ENCODE measurements at places on chromosomes 16 and 17.
A peak's percentile ranks its signal among the peaks of the same experiment; 100 is the strongest.

GRCh38 chr17:6380915-6381438 lies 53.9 kb downstream of the AIPL1 start:
- no peak for DNase-seq

- no peak for DNase-seq
Observed at GRCh38 chr17:19539841-19540311, 6.2 kb downstream of the SLC47A1 start.

DNA sequence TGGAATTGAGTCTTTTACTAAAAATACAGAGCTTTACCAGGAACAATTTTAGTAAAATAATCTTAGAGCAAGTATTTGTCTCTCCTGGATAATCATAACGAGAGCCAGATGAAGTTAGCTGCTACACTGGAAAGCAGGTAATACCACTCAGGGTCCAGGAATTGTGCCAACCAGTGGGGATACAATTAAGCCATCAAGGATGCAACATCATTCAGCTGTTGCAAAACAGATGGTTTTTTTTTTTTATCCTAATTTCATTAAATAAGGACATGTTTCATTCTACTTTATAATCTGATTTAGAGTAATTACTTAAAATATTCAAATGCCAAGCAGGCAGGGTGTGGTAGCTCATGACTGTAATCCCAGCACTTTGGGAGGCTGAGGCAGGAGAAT lies 10.2 kb downstream of the MMD start:
- no peak for DNase-seq

DNA sequence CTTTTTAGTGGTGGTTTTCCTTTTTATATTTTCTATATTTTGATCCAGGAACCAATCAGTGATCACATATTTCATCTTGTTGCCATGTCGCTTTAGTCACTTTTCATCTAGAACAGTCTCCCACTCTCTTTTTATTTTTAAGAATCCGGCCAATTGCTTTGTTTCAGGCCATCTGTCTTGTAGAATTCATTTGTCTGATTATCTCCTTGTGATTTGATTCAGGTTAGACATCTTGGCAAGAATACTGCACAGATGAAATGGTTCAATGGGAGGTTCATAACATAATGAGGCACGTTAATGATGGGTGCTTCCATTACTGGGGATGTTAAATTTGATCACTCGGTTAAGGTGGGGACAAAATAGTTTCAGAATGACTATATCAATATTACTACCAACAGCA lies 49.1 kb downstream of the NUP88 start:
- no peak for DNase-seq

DNA sequence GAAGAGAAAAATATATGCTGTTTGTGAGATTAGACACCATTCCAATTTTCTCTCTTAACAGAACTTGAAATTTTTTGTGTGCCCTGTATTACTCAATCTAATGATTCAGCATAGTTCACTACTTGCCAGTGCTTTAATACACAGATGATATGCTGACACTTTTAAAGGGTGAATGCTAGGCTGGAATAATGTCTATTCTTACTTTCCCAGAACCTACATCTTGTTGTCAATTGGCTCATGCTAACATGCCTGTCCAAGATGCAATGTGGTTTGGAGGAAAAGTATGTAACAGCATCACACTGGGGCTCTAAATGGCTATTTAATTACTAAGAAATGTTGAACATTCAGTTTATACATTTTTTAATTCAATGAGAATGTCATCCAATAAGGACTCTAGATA lies 7.6 kb upstream of the MAP2K6 start:
- DNase-seq, result no peak

DNA sequence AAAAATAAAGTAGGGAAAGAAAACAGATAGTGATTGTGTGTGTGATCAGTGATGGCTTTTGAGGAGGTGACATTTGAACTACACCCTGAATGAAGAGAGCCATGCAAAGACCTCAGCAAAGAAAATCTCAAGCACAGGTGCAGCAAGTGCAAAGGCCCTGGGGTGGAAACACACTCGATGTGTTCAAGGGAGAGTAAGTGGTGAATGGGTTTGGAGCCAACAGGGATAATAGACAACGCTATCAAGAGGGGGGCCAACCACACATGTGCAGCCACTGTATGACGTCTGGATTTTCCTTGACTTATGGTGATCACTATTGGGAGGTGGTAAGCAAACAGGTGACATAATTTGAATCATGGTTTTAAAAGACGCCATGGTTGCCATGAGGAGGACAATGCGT lies 564.2 kb downstream of the WWOX start:
- DNase-seq, result no peak

DNA sequence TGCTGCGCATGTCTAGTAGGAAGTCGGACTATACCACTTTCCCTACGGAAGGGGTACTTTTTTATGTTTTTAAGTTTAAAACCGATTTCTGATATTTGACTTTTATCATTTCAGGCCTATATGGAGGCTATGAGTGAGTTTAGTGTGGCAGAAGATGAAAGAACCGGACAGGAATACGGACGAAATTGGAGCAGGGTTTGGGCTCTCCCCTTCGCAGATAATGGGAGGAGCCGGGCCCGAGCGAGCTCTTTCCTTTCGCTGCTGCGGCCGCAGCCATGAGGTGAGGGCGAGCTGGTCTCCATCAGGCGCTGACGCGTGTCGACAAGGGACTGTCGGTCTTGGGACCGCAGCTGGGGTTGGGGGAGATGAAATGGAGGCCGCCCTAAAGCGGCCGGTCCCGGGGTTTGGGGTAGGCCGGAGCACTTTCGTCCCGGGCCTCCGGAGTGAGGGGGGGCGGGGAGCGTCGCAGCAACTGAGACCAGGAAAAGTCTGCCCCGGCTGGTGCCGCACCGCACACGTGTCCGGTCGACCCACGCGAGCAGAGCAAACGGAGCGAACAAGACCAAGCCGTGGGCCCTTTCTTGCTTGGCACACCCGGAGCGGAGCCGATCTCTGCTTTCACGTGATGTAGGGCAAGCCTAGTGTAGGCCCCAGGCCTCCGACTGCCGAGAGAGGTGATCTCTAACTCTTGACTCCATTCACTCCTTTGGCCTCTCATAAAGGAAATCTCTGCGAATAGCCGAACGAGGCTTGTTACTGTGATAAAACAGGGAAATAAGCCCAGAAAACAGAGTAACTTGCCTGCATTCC lies at the start of gene RPL19:
TSS of gene RPL19 (plus strand) at position 214 of the 810 bp plus-strand sequence. CDS start at position 276, 62 bp downstream.
- DNase-seq, result peak; percentile 90
